ENCODE measurements at places on chromosomes 11 and 22.

DNA sequence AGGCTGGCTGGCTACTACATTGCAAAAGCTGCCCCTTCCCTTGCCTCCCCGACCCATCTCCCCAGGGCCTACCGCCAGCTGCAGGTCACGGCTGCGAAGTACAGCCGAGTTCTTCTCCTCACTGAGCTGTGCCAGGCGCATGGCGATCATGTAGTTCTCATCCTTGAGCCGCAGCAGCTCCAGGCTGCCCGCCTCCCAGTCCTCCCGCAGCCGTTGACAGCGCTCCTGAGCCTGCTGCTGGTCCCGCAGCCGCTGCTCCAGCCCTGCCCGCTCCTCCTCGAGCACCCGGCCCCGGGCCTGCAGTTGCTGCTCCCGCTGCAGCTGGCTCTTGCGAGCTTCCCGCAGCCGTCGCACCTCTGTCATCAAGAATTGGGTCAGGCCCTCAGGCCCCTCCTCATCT, 3.3 kb downstream of the CARD10 start:
- H3K36me3 ChIP-seq: no peaks in the 10 kb centered on the region
- peaks cover 6% of the 10 kb centered on the region for H3K4me1 ChIP-seq
- no peak overlapping the region for H3K27ac ChIP-seq

DNA sequence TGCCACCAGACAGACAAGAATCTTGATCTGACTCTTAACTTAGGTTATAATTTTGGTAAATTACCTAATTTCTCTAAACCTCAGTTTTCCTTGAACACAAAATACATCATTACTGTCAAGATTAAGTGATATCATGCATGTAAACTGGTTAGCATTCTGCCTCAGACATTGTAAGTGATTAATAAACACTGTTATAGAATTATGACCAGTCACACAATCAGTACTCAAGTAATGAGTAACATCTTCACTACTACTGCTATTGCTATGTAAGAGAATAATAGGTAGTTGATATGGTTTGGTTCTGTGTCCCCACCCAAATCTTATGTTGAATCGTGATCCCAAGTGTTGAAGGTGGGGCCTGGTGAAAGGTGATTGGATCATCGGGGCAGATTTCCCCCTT, 218.9 kb downstream of the SBF2 start:
- H3K27me3 ChIP-seq: no peaks in the 10 kb centered on the region
- H3K4me3 ChIP-seq: no peak overlapping the region
- peaks cover 2% of the 10 kb centered on the region for H3K36me3 ChIP-seq
- H3K4me1 ChIP-seq: no peaks in the 10 kb centered on the region
- DNase-seq: no peak

DNA sequence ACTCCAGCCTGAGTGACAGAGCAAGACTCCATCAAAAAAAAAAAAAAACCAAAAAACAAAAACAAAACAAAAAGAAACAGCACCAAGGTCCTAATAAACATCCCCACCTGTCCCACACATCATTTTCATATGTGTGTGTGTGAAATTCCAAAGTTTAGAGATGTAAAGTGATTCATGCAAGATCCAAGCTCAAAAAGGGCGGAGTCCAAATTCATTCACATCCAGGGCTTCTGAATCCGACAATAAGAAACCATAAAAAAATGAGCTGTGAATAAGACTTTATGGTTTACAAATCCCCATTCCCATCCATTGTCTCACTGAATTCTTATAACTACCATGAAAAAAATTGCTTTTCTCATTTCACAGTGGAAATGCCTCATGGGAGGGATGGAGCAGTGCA, 30.9 kb upstream of the IGSF22 start:
- no peak overlapping the region for H3K27ac ChIP-seq
- DNase-seq: no peak
- no peak overlapping the region for H3K4me3 ChIP-seq
- H3K27me3 ChIP-seq: peaks cover 26% of the 10 kb centered on the region
- H3K36me3 ChIP-seq: no peaks in the 10 kb centered on the region

DNA sequence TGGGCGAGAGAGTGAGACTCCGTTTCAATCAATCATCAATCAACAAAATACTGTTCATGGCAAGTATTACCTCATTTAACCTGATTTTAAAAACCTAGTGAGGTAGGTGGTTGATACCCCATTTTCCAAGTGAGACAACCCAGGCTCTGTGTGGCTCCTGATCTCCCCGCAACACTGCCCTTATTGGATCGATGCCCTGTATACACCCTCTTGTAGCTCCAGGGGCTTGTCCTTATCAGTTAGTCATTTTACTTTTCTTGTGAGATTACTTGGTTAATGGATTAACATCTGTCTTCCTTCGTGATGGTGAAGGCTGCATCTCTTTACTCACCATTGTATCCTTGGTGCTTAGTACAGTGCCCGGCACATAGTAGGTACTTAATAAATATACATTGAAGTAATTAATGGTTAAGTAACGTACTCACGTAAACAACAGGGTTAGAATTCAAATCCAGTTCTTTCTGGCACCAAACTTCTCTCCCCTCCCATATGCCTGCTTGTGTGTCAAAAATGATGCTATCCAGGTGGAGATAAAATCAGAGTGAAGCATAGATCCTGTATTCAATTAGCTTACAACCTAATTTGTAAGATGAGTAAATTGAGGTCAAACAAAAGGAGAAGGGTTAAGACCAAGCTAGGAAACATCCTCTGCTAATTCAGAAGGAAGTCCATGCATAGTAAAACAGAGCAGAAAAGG, 1.8 kb upstream of the PRG2 start:
- no peak overlapping the region for H3K27ac ChIP-seq
- no peak overlapping the region for H3K4me3 ChIP-seq
- H3K27me3 ChIP-seq: peaks cover 4% of the 10 kb centered on the region
- H3K4me1 ChIP-seq: no peaks in the 10 kb centered on the region

- no peaks in the 10 kb centered on the region for H3K36me3 ChIP-seq
- peak; percentile 11 for DNase-seq
- H3K27ac ChIP-seq: no peak overlapping the region
- no peaks in the 10 kb centered on the region for H3K27me3 ChIP-seq
- no peak overlapping the region for H3K4me3 ChIP-seq
These were observed 1.4 kb upstream of the MUC2 start for GRCh38 chr11:1073261-1073724.

- peaks cover 21% of the 10 kb centered on the region for H3K4me1 ChIP-seq
- no peak for DNase-seq
- H3K27me3 ChIP-seq: peaks cover 27% of the 10 kb centered on the region
These were observed 17.2 kb upstream of the BMAL1 start for GRCh38 chr11:13260201-13260962.

GRCh38 chr11:132632641-132633124, 899.6 kb downstream of the OPCML start:
- H3K36me3 ChIP-seq: no peaks in the 10 kb centered on the region
- no peak overlapping the region for H3K4me3 ChIP-seq
- no peak overlapping the region for H3K27ac ChIP-seq
- no peaks in the 10 kb centered on the region for H3K27me3 ChIP-seq
- DNase-seq: no peak

- peak; percentile 18 for DNase-seq
- no peaks in the 10 kb centered on the region for H3K36me3 ChIP-seq
- H3K4me1 ChIP-seq: peaks cover 43% of the 10 kb centered on the region
- peak overlapping the region; percentile 85 for H3K27ac ChIP-seq
- H3K4me3 ChIP-seq: peak overlapping the region; percentile 73
These were observed 158.5 kb upstream of the GRK3 start for GRCh38 chr22:25405841-25406509.

DNA sequence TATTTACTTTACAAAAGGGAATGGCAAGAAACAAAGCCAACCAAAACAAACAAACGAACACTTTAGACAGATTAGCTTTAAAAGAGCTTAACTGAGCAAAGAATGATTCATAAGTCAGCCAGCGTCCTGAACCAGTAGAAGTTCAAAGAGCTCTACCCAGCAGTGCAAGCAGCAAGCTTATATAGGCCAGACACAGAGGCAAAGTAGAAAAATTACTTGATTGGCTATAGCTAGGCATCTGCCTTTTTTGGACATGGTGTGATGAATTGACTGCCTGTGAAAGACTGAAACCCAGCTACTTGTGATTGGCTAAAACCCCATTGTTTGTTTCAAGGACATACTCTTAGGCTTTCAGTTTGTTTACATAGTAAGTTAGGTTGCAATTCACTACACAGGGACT, 2120.0 kb upstream of the RAG2 start:
- no peaks in the 10 kb centered on the region for H3K27me3 ChIP-seq
- no peak for DNase-seq
- no peak overlapping the region for H3K4me3 ChIP-seq
- no peaks in the 10 kb centered on the region for H3K36me3 ChIP-seq

DNA sequence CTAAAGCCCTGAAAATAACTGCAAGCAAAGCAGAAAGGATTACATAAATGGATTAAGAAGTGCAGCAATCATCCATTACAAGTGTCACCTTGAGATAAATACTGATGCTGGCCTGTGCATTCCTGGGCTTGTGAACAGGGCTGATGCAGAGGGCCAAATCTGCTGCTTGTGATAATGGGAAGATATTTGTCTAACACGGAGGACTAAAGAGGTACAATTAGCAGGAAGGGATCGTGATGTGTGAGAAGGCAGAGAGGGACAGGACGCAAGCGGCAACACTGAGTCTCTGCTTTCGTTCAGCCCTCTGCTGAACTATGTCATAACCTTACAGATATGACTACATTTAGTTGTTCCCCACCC, 107.7 kb upstream of the DDI1 start:
- no peaks in the 10 kb centered on the region for H3K27me3 ChIP-seq
- no peaks in the 10 kb centered on the region for H3K4me1 ChIP-seq
- H3K4me3 ChIP-seq: no peak overlapping the region
- no peaks in the 10 kb centered on the region for H3K36me3 ChIP-seq

- peaks cover 33% of the 10 kb centered on the region for H3K27me3 ChIP-seq
- no peak overlapping the region for H3K4me3 ChIP-seq
- no peak overlapping the region for H3K27ac ChIP-seq
- no peaks in the 10 kb centered on the region for H3K36me3 ChIP-seq
These were observed 48.2 kb upstream of the CCDC134 start for GRCh38 chr22:41752011-41752970.

- no peak for DNase-seq
- peaks cover 23% of the 10 kb centered on the region for H3K4me1 ChIP-seq
- H3K27ac ChIP-seq: no peak overlapping the region
- no peak overlapping the region for H3K4me3 ChIP-seq
- H3K27me3 ChIP-seq: no peaks in the 10 kb centered on the region
- peaks cover 2% of the 10 kb centered on the region for H3K36me3 ChIP-seq
These were observed 131.2 kb upstream of the PARVA start for GRCh38 chr11:12246147-12246546.
